ENCODE measurements at places on chromosomes 16 and 17.

DNA sequence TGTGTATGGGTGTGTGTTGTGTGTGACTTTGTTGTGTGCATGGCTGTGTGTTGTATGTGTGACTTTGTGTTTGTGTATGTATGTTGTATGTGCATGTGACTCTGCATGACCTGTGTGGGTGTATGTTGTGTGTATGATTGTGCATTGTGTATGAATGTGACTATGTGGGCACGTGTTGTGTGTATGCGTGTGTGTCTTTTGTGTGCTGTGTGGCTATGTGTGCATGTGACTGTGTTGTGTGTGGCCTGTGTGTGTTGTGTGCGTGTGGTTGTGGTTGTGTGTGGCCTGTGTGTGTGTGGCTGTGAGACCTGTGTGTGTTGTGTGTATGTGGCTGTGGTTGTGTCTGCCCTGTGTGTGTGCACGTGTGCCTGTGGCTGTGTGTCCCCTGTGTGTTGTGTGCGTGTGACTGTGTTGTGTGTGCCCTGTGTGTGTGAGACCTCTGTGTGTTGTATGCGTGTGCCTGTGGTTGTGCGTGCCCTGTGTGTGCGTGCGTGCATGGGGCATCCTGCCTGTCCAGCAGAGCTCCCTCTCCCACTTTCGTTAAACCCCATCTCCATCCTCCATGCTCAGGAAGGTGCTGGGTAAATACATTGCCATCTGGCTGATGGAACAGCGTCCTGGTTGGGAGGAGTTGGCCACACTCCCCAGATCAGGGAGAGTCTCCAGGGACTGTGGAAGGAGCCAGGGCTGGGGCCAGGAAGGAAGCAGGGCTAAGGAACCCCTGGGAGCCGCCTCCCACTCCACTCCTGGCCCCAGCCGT, 90.1 kb upstream of the GSE1 start:
- no peak for DNase-seq

- peak; percentile 78 for DNase-seq
These were observed at the start of gene LIMD2 for GRCh38 chr17:63699638-63700527. Gene LIMD2 (minus strand): TSS chr17:63700125. CDS start chr17:63699298, 827 bp downstream.

GRCh38 chr17:17849147-17849820, 12.5 kb upstream of the SREBF1 start:
- DNase-seq, result peak; percentile 55

- DNase-seq, result no peak
These were observed 25.5 kb downstream of the NSMCE1 start for GRCh38 chr16:27242868-27243590.

- no peak for DNase-seq
These were observed at the start of gene BCL6B for GRCh38 chr17:7022781-7023571. Gene BCL6B (plus strand): TSS chr17:7023050. CDS start chr17:7023672, 622 bp downstream.

DNA sequence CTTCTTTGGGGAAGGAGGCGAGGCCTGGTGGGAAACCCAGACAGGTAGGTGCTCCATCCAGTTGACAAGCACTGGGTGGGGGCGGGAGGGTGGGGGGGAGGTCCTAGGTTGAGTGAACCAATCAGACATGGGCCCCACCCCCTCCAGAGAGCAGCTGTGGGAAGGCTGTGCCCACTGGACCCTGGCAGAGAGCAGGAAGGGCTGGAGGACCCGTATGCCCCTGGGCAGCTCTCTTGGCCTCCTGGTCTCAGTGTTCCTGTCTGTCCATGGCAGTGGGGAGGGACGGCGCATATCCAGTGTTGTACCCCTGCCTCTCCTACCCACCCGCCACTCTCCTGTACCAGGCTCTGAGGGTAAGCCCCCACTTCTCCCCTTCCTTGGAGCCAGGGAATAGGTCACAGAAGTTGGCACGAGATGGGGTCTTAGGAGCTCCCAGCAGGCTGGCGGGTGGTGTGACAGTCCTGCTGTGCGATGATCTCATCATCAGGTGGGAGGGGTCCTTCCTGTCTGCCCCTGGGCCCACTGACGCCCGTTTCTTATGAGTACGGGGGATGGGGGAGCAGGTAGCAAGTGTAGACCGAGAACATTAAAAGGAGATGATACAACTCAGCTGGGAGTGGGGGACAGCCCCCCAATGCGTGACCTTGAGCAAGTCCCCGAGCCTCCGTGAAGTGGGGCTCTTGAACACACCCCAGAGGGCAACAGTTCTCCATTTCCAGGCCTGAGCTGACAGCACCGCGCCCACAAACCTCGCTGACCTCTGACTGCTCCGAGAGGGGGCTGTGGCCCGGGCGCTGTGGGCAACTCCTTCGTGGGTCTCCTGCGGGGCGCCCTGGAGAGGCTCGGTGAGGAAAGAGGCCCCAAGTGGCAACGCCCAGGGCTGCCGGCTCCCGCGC, 1.2 kb upstream of the ZFPM1 start:
- DNase-seq, result no peak

DNA sequence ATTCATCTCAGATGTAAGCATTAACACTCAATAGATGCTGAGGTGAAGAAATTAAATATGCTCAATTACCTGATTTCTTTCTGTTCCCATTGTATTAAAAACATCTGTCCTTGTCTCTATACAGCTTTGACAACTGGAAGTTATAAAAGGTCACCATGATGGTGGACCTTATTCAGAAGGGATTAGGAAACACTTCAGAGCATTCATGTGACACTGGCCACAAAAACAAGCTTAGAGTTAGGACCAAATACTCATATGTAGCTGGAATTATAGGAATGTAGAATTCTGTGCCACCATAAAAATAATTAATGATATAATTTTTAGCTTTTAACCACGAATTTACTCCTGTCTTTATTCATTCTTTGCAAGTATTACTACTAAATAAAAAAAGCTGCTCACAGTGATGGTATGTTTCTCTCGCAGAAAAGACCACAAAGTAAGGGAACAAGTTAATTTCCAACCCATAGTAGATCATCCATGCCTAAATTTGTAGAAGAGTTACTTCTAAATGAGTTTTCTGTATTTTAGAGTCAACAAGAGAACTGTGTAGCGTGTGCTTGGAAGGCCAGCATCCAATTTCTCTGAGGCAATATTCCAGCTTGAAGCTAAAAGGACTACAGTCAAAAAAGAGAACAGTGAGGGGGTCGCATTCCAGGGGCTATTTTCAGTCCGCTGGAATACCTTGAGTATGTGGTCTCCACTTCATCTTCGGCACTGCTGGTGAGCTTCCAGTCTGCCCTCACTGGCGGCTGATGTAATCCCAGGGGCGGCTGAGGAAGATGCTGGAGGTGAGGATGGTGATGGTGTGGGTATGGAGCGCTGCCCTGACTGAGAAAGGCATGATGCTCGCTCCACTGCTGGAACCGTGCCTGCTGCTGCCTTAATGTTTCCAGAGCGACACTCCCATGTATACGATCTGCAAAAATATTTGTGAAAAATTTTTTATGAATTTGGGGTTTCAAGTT, 63.7 kb downstream of the CACNG1 start:
- DNase-seq, result no peak

GRCh38 chr17:32894245-32894644, 17.3 kb upstream of the MYO1D start:
- no peak for DNase-seq

GRCh38 chr17:44105941-44106340, 17.5 kb downstream of the HDAC5 start:
- no peak for DNase-seq

- DNase-seq, result peak; percentile 14
These were observed 80.9 kb upstream of the NLRP1 start for GRCh38 chr17:5665164-5665563.

DNA sequence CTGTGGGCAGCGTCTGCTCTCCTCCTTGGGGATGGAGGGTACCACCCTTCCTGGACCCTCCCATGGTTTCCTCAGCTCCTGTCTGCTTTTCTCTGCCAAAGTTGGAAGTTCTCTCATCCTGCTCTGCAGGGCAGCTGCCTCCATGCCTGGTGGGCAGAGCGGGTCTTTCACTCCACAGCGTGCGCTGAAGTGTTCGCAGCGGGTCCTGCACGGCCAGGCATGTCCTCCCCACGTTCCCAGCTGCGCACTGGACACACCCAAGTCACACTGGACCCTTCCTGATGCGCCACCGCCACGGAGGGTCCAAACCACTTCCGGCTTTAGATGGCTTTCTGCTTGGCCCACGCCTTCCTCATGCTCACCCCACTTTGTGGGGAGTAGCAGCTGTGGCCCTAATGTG, 33.7 kb upstream of the NPTX1 start:
- no peak for DNase-seq

DNA sequence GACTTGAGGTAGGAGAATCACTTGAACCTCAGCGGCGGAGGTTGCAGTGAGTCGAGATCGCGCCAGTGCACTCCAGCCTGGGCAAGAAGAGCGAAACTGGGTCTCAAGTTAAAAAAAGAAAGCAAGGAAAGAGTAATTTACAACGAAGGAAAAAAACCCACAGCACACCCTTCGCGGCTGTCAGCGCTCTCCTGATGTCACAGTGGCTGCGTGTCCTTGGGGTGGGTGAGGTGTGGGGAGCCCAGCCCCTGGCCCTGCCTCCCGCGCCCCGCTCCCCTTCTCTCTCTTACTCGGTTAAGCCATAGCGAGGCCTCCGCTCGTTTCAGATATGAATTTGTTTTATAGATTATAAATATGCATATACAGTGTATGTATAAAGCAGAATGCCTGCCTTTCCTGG, 740 bp upstream of the JPT2 start:
- DNase-seq, result no peak

- DNase-seq, result no peak
These were observed 551 bp downstream of the WDR81 start for GRCh38 chr17:1724869-1725641.

DNA sequence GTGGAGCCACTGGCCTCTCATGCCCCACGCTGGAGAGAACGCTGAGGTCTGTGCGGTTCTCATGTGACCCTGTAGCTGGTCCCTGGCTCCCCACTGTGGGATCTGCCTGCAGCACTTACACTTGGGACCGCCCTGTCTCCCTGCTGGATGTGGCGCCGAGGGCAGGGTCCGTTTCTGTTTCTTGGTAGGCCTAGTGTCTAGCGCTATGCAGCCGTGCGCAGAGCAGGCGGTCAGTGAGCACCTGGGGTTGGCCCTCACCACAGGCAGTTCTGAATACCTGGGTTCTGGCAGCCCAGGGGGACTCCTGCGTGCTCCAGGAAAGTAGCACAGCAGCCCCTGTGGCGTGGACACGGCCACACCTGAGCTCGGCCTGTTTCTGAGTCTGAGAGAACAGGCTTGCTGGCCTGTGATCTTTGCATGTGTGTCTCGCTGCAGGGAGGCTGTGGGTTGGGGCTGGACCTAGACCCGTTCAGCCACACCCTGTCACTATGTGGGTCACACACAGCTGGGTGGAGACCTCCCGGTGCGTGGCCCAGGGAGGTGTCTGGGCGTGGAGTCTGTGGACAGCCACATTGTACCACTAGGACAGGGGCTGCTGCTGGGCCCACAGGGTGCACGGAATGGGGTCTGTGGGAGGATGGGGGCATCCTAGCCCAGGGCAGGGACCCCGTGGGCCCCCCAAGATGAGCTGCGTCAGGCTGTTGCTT, 2.8 kb downstream of the CAPN15 start:
- DNase-seq, result no peak

GRCh38 chr16:78147911-78148401, 48.5 kb downstream of the WWOX start:
- DNase-seq, result no peak

- DNase-seq, result no peak
These were observed 51.5 kb downstream of the NOL11 start for GRCh38 chr17:67769231-67769630.

- DNase-seq, result peak; percentile 83
These were observed 1.5 kb upstream of the RNF112 start for GRCh38 chr17:19409509-19409908.

- DNase-seq, result peak; percentile 62
These were observed 6.2 kb downstream of the AKAP1 start for GRCh38 chr17:57091186-57091618.

DNA sequence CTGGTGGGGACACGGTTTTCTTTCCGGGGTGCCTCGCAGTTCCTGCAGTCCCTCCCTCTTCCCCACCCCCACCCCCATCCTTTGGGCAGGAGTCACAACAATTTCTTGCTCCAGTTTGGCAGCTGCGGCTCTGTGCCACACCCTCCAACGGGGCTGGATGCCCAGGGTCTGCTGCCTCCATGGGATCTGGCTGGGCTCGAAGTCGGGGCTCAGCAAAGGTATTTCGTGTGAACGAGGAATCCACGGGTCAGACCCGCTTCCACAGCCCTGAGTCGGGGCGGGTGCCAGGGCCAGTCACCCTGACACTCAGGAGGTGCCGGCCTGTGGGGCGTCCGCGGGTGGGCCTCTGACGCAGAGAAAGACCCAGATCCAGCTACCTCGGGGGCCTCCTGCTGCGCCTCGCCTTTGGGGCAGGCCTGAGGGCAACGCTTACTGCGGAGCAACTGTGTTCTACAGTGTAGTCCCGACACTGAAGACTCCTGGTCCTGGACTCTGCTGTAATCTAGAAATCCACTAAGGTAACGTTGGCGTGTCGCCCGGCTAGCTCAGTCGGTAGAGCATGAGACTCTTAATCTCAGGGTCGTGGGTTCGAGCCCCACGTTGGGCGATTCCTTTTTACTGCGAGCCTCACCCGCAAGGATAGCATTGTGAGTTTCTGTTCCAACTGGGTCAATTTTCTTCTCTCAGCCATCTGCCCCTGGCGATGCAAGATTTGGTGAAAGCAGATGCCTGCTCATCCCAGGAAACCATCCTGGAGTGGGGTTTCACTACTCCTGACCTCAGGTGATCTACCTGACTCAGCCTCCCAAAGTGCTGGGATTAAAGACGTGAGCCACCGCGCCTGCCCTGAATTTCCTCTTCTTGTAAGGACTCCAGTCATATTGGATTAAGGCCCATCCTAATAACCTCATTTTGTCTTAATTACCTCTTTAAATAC, 12.6 kb upstream of the OR1F1 start:
- peak; percentile 30 for DNase-seq

- DNase-seq, result peak; percentile 24
These were observed 15.1 kb downstream of the NQO1 start for GRCh38 chr16:69711115-69711740.

- no peak for DNase-seq
These were observed 509 bp upstream of the ATP2C2 start for GRCh38 chr16:84367750-84368307.

DNA sequence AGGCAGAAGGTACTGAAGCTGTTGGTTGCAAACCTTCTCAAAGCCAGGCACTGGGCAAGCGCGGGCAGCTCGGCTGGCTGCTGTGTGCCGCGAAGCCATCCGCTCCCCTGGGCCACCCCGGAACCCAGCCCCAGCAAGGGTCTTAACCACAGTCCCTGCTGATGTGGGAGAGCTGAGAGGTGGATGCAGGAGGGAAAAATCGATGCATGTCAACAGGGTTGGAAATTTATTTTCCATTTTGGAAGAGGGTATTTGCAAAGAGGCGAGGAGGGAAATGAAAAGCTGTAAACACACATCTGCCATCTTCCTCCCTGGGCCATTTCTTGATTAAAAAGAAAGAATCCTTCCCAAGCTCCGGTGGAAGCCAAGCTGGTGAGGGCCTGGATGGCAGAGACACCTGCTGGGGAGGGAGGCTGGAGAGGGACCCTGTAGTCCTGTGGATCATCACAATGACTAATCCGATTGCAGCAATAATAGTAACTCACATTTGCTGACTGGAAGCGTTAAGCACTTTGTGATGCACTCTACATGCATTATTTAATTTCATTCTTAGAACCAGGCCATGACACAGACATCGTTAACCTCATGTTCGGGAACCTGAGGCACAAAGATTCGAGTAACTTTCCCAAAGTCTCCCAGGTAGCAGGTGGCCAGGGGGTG, 13.9 kb upstream of the TBX2 start:
- no peak for DNase-seq

GRCh38 chr17:34318474-34318873, 761 bp upstream of the CCL8 start:
- no peak for DNase-seq
